ENCODE measurements at places on chromosomes 4 and X. TPM values are rescaled to one million over a fixed set of nuclear protein-coding genes. Genes with fewer than 3 reads are reported as not detected.

GRCh38 chr4:139524062-139524631, 31.9 kb downstream of the SETD7 start:
- peak; percentile 16 for DNase-seq
- no peaks in the 10 kb centered on the region for H3K27me3 ChIP-seq
- no peak overlapping the region for H3K27ac ChIP-seq
- H3K4me3 ChIP-seq = no peak overlapping the region
- no peaks in the 10 kb centered on the region for H3K4me1 ChIP-seq
- H3K36me3 ChIP-seq = peaks cover 37% of the 10 kb centered on the region

DNA sequence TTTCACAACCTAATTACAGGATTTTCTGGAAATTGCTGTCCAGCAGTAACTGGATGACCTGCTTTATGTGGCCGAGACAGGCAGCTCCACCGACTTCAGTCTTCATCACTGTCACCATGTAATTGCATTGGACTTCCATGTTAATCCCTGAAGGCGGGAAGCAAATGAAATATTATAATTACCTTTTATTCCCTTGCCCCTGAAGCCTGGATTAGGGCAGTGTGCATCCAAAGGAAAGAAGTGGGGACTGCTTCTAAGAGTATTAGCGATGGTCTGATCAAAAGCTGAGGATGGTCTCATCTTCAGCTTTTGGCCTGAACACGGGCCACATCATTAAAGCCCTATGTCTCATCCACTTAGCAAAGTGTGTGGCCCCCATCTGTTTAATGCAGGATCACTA, 311.6 kb upstream of the GALNT7 start:
- H3K27ac ChIP-seq = no peak overlapping the region
- H3K36me3 ChIP-seq = no peaks in the 10 kb centered on the region
- H3K4me1 ChIP-seq = no peaks in the 10 kb centered on the region
- DNase-seq = no peak

DNA sequence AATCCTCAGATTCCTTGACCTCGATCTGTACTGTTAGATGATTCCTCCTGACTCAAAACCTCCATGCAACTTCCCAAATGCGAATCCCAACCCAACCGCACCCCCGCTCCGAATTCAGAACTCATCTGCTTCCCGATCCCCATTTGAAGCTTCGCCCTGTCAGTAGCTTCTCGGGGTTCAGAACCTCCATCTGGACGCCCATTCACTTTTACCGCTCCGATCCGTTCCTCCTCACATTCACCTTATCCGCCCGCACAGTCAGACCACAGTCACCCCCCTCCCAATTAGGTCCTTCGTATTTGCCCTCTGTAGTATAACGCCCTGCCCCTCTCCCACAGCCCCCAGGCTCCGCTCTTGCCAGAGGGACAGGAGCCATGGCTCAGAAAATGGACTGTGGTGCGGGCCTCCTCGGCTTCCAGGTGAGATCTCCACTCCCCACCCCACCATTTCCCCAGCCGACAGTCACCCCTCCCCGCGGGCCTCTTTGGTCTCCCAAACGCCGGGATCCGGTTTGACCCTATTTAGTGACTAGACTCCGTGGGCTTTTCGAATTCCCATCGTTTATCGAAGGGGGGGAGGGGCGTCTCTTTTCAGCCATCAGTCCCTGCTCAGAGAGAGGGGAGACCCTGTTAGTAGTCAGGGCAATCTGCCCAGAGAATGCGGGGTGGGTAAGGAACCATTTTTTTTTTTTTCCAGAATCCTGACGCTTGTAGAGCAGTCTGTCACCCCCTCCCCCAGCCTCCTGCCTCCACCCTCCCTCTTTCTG, 691 bp downstream of the MAGED1 start:
- H3K36me3 ChIP-seq = peaks cover 19% of the 10 kb centered on the region
- H3K4me1 ChIP-seq = peaks cover 26% of the 10 kb centered on the region
- H3K4me3 ChIP-seq = peak overlapping the region; percentile 93
- DNase-seq = no peak

DNA sequence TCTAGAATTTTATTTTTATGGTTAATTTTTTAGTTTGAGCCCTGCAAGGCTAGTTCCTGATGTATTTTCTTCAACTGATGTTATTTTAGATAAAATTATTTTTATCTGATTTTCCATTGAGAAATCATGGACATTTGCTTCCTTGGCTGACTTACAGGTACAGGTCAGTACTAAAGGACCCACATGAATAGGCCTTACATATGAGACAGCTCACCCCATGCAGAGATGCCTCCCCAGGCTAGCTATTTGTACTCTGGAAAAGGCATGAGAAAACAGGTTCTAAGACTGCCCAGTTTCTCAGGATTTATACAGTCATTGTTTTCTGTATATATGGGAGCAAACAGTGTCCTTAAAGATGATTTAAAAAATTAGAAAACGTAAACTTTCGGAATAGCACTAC, 255.5 kb downstream of the BMPR1B start:
- no peak for DNase-seq
- no peaks in the 10 kb centered on the region for H3K4me1 ChIP-seq
- H3K36me3 ChIP-seq = no peaks in the 10 kb centered on the region
- no peak overlapping the region for H3K4me3 ChIP-seq

GRCh38 chr4:38891051-38891983, 23.7 kb downstream of the FAM114A1 start:
- H3K4me3 ChIP-seq = no peak overlapping the region
- H3K27ac ChIP-seq = peak overlapping the region; percentile 92
- H3K36me3 ChIP-seq = peaks cover 57% of the 10 kb centered on the region
- DNase-seq = no peak
- H3K4me1 ChIP-seq = peaks cover 35% of the 10 kb centered on the region

DNA sequence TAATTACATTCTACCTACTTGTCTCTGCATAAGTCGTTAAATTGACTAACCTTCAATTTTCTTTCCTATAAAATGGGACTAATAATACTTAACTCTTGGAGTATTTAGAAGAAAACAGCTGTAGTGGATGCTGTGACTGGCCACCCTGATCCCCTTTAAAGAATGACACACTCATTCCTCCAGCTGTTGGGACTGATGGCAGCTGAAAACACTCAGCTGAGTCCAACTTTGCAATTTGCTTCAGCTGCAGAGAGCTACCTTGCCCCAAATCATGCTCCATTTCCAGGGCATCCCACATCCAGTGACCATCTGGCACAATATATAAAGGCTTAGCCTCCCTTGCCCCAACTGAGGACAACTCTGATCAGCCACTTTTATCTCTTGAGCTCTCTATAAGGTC, 89.1 kb downstream of the MID1IP1 start:
- no peak for DNase-seq
- H3K4me1 ChIP-seq = peaks cover 6% of the 10 kb centered on the region
- no peaks in the 10 kb centered on the region for H3K36me3 ChIP-seq
- no peaks in the 10 kb centered on the region for H3K27me3 ChIP-seq
- H3K27ac ChIP-seq = no peak overlapping the region
- no peak overlapping the region for H3K4me3 ChIP-seq

- no peak for DNase-seq
- no peak overlapping the region for H3K4me3 ChIP-seq
- H3K4me1 ChIP-seq = no peaks in the 10 kb centered on the region
- no peak overlapping the region for H3K27ac ChIP-seq
- H3K27me3 ChIP-seq = no peaks in the 10 kb centered on the region
Observed at GRCh38 chr4:19134685-19135084, 1113.1 kb upstream of the LCORL start.

DNA sequence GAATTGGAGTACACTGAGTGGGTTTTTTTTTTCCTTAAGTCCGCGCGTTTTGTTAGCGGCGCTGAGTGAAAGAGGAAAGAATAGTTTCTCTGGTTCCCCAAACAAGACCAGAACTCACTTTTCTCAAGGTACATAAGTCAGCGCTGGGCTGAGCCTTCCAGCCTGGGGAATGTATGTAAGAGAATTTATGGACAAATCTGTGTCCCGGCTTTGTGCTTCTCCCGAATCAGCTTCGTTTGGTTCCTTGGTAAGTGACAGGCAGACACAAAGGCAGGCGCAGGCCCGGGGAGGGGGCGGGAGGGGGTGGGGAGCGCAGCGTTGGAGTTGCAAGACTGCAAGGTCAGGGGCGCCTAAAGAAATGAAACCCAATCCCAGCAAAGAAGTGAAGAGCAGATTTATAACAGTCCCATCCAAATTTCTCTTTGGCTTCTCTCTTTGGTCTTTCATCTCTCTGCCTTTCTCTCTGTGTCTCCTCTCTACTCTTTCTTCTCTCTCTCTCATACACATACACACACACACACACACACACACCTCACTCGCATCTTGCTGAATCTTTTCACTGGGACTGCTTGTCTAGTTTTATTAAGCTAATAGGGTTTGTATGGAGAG, 981 bp downstream of the TET2 start:
- no peaks in the 10 kb centered on the region for H3K27me3 ChIP-seq
- H3K36me3 ChIP-seq = no peaks in the 10 kb centered on the region
- peaks cover 6% of the 10 kb centered on the region for H3K4me1 ChIP-seq
- H3K27ac ChIP-seq = peak overlapping the region; percentile 89
- peak; percentile 42 for DNase-seq

- H3K36me3 ChIP-seq = no peaks in the 10 kb centered on the region
- DNase-seq = no peak
- H3K4me3 ChIP-seq = no peak overlapping the region
- H3K4me1 ChIP-seq = no peaks in the 10 kb centered on the region
- no peak overlapping the region for H3K27ac ChIP-seq
- H3K27me3 ChIP-seq = no peaks in the 10 kb centered on the region
Observed at GRCh38 chrX:78886550-78886949, 58.6 kb upstream of the P2RY10 start.

DNA sequence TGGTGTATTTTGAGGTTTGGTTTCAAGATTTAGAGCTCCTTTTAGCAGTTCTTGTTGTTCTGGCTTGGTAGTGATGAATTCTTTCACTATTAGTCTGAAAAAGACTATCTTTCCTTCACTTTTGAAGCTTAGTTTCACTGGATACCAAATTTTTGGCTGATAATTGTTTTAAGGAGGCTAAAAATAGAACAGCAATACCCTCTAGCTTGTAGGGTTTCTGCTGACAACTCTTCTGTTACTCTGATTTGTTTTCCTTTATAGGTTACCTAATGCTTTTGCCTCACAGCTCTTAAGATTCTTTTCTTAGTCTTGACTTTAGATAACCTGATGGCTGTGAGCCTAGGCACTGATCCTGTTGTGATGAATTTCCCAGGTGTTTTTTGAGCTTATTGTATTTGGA, 33.6 kb upstream of the HEPH start:
- no peaks in the 10 kb centered on the region for H3K4me1 ChIP-seq
- no peak for DNase-seq
- no peaks in the 10 kb centered on the region for H3K36me3 ChIP-seq
- H3K27ac ChIP-seq = no peak overlapping the region
- no peak overlapping the region for H3K4me3 ChIP-seq

- no peaks in the 10 kb centered on the region for H3K36me3 ChIP-seq
- no peak for DNase-seq
- H3K27ac ChIP-seq = no peak overlapping the region
- no peak overlapping the region for H3K4me3 ChIP-seq
- H3K4me1 ChIP-seq = no peaks in the 10 kb centered on the region
- H3K27me3 ChIP-seq = no peaks in the 10 kb centered on the region
Observed at GRCh38 chrX:57951666-57952319, 41.5 kb upstream of the ZXDA start.

GRCh38 chrX:154026136-154027021, 6.7 kb upstream of the IRAK1 start:
- no peak overlapping the region for H3K27ac ChIP-seq
- no peak overlapping the region for H3K4me3 ChIP-seq
- H3K27me3 ChIP-seq = no peaks in the 10 kb centered on the region
- DNase-seq = no peak

DNA sequence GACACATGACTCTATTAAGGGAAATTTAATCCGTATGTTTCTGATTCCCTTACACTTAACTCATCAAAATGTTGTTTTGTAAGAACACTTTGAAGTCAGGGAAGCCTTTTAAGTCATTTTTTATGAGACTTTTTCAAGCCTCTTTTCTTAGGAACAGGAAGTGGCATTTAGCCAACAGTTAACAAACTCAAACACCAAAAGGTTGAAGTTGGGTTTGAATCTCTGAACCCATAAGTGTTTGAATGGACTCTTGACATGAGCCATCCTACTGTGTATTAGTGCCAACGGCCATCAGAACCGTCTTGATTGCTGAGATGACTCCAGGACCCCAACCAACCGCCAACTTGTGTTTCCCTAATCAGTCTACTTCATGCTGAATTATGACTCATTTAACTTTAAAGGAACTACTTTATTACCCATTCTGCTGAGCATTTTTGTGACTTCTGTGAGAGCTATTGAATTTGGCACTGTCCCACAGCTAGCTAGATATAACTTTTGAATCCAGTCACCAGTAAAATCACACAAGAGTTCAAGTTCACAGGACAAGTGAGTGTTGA, 209.1 kb upstream of the FAT1 start:
- DNase-seq = peak; percentile 96
- H3K36me3 ChIP-seq = no peaks in the 10 kb centered on the region
- no peaks in the 10 kb centered on the region for H3K27me3 ChIP-seq
- peaks cover 18% of the 10 kb centered on the region for H3K4me1 ChIP-seq

DNA sequence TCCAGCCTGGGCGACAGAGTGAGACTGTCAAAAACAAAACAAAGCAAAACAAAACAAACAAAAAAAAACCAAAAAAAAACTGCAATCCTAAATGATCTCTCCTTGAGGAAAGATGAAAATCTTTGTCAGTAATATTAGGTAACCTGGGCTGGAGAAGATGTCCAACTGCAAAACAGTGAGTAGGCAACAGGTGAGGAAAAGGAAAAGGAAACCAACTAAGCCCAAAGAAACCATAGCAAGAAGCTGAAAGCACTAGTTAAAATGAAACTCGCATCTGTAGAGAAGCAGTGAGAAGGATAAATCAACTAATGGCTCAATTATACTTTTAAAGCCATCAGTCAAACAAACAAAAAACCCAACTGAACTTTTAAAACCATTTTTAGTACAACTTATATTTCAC, 54.2 kb downstream of the ENOX2 start:
- no peak overlapping the region for H3K27ac ChIP-seq
- no peaks in the 10 kb centered on the region for H3K27me3 ChIP-seq
- DNase-seq = no peak
- H3K4me1 ChIP-seq = no peaks in the 10 kb centered on the region
- no peaks in the 10 kb centered on the region for H3K36me3 ChIP-seq

DNA sequence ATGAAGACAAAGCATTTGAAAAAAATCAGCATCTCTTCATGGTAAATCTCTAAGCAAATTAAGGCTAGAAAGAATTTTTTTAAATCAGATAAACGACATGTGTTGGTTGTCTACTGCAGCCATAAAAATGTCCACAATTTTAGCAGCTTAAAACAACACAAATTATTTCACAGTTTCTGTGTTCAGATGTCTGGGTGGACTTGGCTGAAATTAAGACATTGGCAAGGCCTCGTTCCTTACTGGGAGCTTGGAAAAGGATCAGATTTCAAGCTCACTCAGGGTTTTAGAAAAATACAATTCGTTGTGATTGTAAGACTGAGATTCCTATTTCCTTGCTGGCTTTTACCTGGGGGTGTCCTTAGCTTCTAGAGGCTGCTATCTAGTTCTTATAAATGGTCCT, 1470.6 kb downstream of the PCDH19 start:
- no peaks in the 10 kb centered on the region for H3K4me1 ChIP-seq
- H3K4me3 ChIP-seq = no peak overlapping the region
- H3K27me3 ChIP-seq = no peaks in the 10 kb centered on the region
- H3K27ac ChIP-seq = no peak overlapping the region

The CACNA1F gene
- not detected for total RNA-seq

The TCP11X2 gene
- not detected for total RNA-seq

The DNAAF6 gene
- total RNA-seq = not detected

The FHIP1A gene
- 4.1 TPM for total RNA-seq

The NAA11 gene
- total RNA-seq = not detected

The NR0B1 gene
- total RNA-seq = 0.25 TPM

The HTN1 gene
- total RNA-seq = not detected

The TRIM2 gene
- total RNA-seq = 51.8 TPM

The CLDN2 gene
- total RNA-seq = 2.0 TPM

The WDFY3 gene
- total RNA-seq = 89.5 TPM

The BEX2 gene
- 10.0 TPM for total RNA-seq

The USP26 gene
- not detected for total RNA-seq
